ENCODE measurements at places on chromosomes 3 and 15.

DNA sequence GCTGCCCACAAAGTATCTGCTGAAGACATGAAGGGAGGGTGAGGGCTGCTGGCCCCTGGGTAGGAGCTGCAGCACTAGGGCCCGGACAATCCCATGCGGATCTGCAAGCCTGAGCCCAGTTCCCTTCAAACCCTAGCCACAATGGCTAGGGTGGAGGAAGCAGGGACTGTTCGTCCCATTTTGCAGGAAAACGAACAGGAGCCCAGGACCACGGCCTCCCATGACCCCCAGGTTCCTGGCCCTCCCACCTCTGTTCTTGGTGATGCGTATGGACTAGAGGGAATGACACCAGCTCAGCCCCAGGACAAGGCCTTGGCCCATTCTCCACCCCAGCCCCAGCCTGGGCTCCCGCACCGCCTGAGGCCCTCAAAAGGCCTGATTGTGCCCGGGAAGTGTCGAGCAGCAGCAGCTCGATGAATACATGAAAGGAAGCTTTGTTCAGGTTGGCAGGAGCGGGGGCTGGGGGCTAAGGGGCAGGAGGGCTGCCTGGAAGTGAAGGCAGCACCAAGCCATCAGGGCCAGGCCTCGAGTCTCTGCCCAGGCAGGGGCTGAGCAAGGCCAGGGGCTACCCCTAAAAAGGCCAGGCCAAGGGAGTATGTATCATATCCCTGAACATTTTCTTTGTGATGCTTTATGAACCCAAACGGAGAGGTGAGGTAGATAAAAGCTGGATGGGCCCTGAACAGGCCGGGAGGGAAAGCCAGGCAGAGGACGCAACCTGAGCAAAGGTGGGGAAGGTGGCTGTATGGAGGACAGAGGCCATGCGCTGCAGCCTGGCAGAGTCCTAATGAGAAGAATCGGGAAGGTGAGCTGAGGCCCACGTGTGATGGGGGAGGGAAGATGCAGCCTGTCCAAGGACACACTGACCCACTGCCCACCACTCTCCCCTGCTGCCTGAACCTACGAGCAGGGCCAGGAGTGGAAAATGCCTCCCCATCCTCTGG, 12.2 kb downstream of the SEMA7A start:
- DNase-seq = no peak

DNA sequence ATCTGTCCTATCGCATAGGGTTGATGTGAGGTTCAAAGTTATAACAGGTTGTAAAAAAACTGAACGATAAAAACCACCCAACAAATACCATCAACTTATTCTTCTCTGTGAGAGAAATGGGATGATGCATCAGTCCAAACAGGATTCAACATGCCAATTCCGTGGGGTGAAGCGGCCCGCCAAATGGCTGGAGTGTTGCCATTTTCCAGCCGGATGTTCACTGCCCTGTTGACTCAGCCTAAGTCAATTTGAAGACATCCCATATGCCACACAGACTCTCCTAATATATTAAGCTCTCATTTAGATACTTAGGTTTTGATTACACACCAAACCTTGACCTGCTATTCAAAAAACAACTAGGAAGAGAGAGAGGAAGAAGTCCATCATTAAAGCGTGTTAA, 311.1 kb downstream of the VPS13C start:
- no peak for DNase-seq

GRCh38 chr3:9864200-9864927, 15.7 kb downstream of the CIDEC start:
- no peak for DNase-seq

DNA sequence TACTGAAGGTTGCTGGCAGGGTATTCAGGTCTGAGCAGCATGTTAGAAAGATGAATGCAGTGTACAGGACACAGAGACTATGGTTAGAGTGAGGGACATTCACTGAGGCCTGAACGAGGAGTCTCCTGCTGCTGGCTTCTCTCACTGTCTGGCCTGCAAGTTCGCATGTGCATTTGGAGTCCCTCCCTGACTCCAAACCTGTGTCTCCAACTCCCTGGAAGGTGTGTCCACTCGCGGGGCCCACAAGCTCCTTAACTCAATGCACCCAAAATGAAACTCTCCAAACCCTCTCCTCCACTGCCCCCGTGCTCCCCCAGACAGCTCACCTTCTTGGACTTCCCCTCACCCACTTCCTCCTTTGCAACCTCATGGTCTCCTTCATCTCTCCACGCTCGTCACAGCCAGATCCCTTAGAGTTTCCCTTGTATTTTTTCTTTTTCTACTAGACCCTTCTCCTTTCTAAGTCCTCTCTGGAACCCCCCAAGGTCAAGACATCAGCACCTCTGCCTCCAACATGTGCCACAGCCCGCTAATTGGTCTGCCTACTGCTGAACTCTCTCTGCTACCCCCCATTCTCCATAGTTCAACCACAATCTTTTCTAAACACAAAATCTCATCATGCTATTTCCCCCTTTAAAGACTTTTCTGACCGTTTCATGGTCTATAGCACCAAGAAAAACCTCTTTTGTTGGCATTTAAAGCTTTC, 58.3 kb downstream of the HES1 start:
- DNase-seq = no peak

DNA sequence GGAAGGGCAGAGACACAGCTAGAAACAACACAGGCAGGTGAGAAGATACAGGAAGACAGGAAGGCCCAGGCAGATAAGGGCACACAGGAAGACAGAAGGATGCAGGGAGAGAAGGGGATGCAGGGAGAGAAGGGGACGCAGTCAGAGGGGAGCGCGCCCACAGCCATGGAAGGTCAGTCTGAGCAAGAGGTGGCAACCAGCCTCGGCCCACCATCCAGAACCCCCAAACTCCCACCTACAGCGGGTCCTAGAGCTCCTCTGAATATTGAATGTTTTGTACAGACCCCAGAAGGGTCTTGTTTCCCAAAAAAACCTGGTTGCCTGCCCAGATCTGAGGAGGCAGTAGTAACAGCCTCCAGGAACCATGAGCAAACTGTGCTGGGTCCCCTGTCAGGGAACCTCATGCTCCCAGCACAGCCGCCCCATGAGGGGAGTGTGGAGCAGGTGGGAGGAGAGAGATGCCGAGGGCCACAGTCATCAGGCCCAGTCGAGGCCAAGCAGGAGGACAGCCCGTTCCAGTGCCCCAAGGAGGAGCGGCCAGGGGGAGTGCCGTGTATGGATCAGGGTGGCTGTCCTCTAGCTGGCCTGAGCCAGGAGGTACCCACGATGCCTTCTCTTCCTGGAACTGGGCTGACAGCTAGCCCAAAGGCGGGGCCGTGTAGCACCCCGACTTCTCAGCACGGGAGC, 27.6 kb upstream of the SLC28A1 start:
- DNase-seq = no peak

- DNase-seq = no peak
Observed at GRCh38 chr3:139447486-139447885, 28.8 kb downstream of the RBP2 start.

DNA sequence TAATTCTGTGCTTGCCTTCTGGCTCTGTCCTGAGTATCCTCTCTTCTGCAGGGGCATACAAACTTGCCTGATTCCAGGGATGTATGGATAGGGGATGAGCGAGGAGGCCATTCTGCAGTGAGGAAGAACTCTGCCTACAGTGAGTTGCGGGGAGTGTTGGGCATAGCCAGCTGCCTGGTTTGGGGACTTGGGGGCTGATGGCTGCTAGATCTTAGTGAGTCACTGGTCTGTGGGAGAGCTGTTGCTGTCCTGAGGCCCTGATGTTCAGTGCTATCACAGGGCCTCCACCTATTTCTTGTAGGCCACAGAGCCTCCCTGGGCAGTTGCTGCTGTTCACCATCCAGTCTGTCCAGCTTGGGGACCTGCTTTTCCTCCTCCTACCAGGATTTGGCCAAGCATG, 20.3 kb downstream of the CDAN1 start:
- no peak for DNase-seq

GRCh38 chr3:173796890-173797289, 399.3 kb downstream of the NLGN1 start:
- DNase-seq = no peak

DNA sequence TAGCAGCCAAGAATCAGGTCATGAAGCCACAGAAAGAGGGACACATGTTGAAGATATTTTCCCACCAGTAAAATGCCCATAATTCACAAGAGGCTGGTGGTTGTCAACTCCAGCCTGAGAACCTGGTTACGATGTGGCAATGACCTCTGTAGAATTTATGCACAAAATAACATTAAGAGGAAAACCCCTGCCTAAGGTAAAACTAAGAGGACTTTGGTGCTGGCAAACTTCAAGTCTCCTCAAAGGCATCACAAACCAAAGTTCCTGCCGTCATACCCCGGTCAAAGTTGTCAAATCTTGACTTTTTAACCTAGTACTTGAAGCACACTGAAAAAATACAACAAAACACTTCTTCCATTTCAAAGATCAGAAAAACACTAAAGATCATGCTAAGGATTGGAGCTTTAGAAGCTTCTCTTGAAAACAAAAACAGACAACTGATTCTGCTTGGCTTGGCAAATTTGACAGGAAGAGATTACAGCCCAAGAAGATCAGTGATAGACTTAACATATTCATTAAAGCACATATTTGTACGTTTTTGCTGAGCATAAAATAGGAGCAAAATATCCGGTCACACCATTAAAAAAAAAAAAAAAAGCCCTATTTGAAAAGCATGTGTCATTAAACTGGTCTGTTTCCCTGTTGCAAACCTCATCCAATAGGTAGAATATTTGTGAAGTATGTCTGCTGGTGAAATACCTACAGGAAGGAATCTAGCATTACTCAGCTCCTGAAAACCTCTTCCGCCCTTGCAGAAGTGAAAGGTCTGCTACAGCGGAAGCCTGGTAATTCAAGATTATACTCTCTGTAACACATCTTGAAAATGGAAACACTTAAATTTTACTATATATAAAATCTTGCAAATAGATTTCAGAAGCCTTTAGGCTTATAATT, 22.8 kb downstream of the EIF4E3 start:
- DNase-seq = no peak

DNA sequence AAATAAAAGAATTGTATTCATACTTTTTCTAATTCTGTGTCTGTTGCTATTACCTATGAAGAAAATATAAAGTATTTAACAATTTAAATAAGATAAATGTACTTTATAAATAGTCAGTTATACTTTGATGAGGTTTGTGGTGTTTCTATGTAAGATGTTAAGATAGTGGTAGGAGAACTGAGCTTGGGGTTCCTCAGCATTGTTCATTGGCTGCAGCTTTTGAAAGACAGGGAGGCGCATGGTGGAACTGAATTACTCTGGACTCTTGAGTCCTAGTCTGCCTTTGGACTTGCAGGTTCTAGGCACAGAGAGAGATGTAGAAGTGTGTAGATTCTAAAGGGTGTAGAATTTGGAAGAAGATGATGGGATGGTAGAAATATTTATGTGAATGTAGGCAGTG, 23.1 kb downstream of the LMLN start:
- DNase-seq = no peak

Data from esophagus squamous epithelium (tissue), 5 donors.